Subcutaneous adipose tissue (tissue), 4 donors: ENCODE measurements at places on chromosomes 5 and 9. TPM values are rescaled to one million over a fixed set of nuclear protein-coding genes. Genes with fewer than 3 reads are reported as not detected.

Gene PCDHA9
- 0.19 TPM for total RNA-seq

Gene TUSC1
- 12.1 TPM for total RNA-seq

Gene ZNF618
- total RNA-seq = 4.9 TPM

Gene SNX30
- 25.3 TPM for total RNA-seq

Gene C5orf46
- total RNA-seq = not detected

Gene EPB41L4B
- 69.6 TPM for total RNA-seq

Gene PAEP
- not detected for total RNA-seq

Gene ZNF879
- total RNA-seq = 7.2 TPM

Gene ZBTB26
- 5.8 TPM for total RNA-seq

Gene PKN3
- 7.0 TPM for total RNA-seq

Gene PCDHA13
- total RNA-seq = 0.34 TPM

Gene OR2Y1
- total RNA-seq = not detected

Gene CDX1
- not detected for total RNA-seq

Gene LRRTM2
- total RNA-seq = 8.9 TPM

Gene PCDHGB2
- total RNA-seq = 2.1 TPM

Gene HAVCR2
- total RNA-seq = 14.5 TPM

Gene C5orf52
- total RNA-seq = not detected

Gene POLR3G
- 0.94 TPM for total RNA-seq

Gene ZNF462
- 20.5 TPM for total RNA-seq

Gene ARRDC3
- 51.4 TPM for total RNA-seq

Gene FAM114A2
- total RNA-seq = 21.4 TPM

Gene ENHO
- total RNA-seq = not detected

Gene CDKN2B
- total RNA-seq = 85.7 TPM

Gene NTNG2
- total RNA-seq = not detected

Gene ALDH1A1
- total RNA-seq = 59.7 TPM

Gene CHMP5
- total RNA-seq = 72.4 TPM

Gene LCN15
- total RNA-seq = not detected

Gene SLC6A18
- not detected for total RNA-seq

Gene TEX48
- not detected for total RNA-seq

Gene SPINK5
- 0.51 TPM for total RNA-seq

Gene GRIA1
- 2.4 TPM for total RNA-seq

Gene ANKRD34B
- total RNA-seq = not detected

Gene BDP1
- 30.3 TPM for total RNA-seq

Gene SLC45A2
- not detected for total RNA-seq

Gene PRKACG
- total RNA-seq = not detected

Gene PCDHB5
- total RNA-seq = 0.33 TPM

Gene CTNND2
- not detected for total RNA-seq

Gene ZNF454
- total RNA-seq = 0.88 TPM

Gene RFESD
- 5.5 TPM for total RNA-seq
